ENCODE measurements at places on chromosomes 2 and 18.

DNA sequence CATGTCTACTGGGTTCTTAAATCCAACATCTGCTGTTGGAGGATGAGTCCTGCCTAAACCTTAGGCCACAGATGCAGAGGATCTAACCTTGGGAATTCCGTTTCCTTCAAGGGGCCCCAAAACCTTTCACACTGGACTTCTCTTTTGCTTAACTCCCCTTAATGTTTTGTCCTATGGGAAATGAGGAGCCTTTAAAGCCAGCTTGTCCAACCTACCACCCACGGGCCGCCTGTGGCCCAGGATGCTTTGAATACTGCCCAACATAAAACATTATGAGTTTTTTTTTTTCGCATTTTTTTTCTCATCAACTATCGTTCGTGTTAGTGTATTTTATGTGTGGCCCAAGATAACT is 157.2 kb upstream of the SLC1A4 start:
- DNase-seq = no peak

DNA sequence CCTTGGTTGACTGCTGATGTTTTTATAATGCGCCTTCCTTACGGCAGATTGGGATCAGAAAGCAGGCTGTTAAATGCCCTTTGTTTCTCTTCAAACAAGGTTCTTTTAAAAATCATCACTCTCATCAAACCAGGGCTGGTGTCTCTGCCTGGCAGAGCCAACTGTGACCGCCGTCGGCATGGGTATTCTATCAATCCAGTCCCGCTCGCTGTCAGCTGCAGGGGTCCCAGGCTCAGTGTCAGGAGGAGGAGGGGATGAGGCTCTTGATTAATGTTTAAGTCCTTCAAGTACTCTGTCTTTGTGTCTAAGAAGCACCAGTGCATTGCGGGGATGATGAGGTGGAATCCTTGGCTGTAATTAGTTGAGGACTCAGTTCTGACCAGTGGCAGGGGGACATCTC is 348.1 kb downstream of the RNF144A start:
- DNase-seq = no peak

GRCh38 chr2:72993147-72993932 is 76.0 kb downstream of the EMX1 start:
- DNase-seq = no peak

GRCh38 chr18:63564021-63564420 is 21.9 kb downstream of the SERPINB12 start:
- DNase-seq = no peak

- no peak for DNase-seq
These were observed 31.4 kb downstream of the ATF2 start for GRCh38 chr2:175136334-175137215.

GRCh38 chr2:45899926-45900325 is 248.5 kb downstream of the PRKCE start:
- DNase-seq = no peak

- DNase-seq = no peak
These were observed 23.3 kb downstream of the PHLPP1 start for GRCh38 chr18:62738639-62739038.

GRCh38 chr2:25297738-25298137 is 44.0 kb downstream of the DNMT3A start:
- no peak for DNase-seq

DNA sequence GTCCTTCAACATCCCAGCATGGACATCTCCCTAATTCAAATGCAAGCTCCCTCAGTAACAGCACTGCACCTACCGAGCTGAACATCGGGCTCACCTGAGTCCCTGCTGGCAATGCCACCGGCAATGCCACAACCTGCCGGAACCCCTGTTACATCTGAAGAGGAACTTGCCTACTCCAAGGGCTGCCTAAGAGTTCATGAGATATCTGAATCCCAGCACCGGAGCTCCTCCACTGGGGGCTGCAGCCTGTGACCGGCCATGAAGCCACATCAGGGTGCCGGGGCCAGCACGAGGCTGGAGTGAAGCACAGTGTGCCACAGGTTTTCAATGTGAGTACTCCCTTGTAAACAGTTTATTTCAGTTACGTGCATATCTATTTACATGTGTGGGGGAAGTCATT is 152.9 kb downstream of the EIPR1 start:
- no peak for DNase-seq
